Globus pallidus (tissue), 1 donor: ENCODE measurements at places on chromosomes 6 and 20.
A peak's percentile ranks its signal among the peaks of the same experiment; 100 is the strongest.

DNA sequence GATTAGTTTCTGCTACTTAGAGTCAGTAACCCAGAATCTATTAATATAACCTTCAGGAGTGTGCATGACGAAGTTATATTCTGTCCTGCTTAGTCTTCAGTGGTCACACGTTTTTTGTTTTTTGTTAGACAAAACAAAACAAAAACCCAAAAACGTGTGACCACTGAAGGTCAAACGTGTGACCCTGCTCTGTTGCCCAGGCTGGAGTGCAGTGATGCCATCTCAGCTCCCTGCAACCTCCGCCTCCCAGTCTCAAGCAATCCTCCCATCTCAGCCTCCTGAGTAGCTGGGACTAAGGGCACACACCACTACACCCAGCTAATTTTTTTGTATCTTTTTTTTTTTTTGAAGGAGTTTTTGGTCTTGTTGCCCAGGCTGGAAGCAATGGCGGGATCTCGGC lies 142.4 kb downstream of the BCAS1 start:
- DNase-seq = no peak

DNA sequence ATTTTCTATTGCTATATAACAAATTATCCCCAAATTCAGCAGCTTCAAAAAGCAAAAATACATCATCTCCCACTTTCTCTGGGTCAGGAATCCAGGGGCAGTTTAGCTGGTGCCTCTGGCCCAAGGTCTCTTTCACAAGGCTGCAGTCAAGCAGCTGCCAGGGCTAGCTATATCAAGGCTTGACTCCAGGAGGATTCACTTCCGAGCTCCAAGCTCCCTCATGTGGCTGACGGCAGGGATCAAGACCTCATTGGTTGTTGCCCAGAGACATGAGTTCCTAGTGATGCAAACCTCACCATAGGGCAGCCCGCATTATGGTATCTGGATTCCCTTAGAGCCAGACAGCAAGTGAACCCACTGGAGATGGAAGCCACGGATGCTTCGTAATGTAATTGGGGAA lies 1.3 kb upstream of the VNN1 start:
- peak; percentile 75 for DNase-seq

DNA sequence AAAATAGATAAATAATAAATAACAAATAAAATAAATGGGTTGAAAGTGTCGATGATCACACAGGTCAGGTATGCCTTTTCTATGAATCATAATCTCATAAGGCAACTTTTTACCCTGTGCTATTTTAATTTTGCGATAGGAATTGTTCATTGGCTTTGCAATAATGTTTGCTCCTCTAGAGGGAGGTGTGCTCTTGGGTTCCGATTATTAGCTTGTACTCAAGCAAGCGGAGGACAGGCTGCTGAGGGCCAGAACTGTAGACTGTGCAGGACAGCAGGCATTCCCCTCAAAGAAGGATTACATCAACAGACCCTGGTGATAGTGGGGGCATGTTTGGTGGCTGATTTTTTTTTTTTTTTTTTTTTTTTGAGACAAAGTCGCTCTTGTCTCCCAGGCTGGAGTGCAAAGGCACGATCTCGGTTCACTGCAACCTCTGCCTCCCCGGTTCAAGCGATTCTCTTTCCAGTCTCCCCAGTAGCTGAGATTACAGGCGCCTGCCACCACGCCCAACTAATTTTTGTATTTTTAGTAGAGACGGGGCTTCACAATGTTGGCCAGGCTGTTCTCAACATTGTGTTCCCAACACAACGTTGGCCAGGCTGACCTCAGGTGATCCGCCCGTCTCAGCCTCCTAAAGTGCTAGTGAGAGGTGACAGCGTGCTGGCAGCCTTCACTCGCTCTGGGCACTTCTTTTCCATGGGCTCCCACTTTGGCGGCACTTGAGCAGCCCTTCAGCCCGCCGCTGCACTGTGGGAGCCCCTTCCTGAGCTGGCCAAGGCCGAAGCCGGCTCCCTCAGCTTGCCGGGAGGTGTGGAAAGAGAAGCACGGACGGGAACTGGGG lies 35.6 kb downstream of the RIOK1 start:
- DNase-seq = no peak

DNA sequence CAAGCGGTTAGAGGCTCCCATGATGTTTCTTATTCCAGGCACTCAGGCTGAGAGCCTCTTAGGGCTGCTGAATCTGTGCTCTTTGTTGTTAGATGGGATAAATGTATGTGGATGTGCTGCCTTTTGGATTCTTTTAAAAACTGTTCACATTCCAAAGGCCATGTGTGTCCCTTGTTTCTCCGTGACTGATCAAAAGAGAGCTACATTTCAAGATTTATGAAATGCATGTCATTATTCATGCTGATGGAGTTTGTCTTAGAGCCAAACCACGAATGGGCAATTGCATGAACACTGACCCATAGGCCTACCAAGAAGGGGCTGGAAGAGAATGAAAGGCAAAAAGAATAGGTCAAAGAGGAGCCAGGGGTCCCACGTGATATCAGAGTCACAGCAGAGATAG lies 104.9 kb upstream of the TSHZ2 start:
- DNase-seq = no peak

DNA sequence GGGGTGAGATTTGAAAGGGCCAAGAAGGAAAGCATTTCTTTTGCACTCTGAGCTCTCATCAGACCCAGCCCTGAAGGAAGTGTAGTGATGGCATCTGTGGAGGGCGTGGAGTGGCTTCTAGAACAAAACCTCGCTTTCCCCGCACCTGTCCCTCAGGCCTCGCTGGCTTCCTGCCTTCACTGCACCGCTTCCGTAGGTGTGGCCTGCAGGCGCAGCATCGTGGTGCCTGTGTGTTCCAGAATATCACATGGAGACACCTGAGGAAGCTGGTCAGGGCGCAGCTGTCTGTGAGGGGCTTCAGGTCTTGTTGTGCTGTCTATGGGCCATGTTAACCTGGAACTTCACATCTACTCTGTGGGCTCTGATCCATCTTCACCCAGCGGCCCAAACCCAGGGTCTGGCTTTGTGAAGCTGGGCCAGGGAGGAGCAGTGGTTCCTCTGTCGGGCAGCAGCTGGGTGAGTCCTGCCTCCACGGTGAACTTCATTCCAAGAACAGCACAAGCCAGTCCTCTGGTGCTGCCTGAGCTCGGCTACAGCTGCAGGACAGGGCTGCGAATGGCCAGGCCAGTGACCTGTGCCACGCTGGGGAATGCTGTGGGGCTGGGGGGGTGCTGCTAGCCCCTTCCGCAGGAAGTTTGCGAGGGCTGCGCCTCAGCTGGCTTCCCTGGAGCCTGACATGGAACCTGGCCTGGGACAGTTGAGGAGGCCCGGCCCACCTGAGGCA lies 40.9 kb downstream of the DSTN start:
- DNase-seq = no peak

DNA sequence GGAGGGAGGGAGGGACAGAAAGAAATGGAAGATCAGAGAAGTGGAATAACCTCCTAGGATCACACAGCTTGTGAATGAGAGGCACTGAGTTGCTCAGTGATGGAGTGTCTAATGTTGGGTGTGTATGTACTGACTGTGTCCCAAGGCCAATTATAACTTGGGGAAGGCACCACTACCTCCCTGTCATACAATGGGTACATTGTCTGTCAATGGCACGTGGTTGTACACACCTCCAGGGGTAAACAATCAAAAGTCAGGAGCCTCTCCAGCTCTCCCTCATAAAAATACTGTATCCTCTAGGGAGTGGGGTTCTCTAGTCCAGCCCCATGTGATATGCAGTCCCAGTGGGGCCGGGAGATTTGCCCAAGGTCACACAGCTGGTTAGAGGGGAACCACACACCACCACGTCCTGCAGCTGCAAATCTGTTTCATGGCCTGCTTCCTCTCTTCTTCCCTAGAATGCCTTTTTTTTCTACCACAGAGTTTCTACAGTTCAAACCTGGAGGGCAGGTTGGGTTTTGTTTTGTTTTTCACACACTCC lies 112.5 kb downstream of the SNX5 start:
- no peak for DNase-seq

DNA sequence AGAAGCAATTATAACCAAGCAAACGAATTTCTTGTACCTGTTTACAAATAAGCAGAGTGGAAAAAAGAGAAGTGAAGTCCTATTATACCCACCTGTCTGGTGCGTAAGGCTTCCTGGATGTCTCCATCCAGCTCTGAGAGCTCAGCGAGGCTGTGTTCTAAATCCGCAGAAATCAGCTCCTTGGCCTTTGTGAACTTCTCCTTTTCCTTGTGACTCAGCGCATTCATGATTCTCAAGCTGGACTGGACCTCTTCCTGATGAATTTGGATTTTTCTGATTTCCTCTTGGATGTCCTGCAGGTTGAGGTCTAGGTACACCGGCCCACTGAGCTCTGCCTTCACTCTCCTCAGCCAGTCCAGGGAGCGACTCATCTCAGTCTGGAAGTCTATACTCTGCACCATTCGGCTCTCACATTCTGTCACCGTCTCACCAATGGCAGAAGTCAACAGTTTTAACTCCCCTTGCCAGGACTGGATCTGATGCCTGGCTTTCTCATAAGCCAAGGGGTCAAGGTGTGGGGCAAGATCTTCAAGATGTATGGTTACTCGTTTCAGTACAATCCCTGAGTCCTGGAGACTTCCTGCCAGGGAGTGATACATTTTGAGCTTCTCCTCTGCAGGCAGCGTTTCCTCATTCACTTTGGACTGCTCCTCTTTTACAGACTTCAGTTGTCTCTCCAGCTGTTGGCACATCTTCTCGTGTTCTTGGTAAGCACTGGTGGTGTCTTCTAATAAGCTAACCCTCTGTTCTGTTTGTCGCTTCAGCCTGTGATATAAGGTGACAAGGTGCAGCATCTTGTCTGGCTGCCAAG lies 307.3 kb downstream of the SYNE1 start:
- DNase-seq = no peak

DNA sequence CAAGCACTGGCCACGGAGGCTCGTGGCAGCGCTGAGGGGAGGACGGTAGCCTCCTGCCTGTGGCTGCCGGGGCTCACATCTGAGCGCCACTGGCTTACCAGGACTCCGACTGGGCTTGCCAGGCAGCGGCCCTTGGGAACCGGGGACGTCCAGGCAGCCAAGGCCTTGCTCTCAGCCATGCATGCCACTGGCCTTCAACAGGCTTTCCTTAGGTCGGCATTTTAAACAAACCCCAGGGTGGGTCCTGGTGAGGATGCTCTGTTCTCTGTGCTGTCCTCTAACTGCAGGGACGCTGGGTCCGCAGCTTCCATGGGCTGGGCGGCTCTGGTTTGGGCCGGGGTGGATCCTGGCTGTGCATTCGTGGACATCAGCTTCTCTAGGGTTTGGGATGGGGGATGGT lies 59.1 kb upstream of the BHLHE23 start:
- DNase-seq = no peak

DNA sequence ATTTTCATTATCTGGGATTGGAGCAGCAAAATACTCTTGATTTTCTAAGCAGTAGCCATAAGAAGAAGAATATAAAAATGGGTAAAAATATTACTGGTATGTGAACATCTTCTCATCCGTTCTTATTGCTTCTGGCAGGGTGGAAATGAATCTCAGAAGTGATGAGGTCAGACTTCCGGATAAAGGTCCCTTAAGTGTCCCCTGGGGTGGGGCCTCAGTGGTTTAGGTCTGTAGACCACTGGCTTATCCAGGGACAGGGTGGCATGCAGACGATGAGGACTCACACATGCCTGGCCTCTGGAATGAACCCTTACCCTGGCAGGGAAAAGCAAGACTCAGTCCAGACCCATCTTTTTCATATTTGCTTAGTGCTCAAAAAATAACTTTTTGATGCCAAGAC lies 143.3 kb downstream of the UST start:
- DNase-seq = no peak

GRCh38 chr6:155188707-155189496 lies 74.9 kb upstream of the CLDN20 start:
- peak; percentile 7 for DNase-seq

- DNase-seq = no peak
Measured at GRCh38 chr20:41373931-41374920, 7.6 kb upstream of the EMILIN3 start.

DNA sequence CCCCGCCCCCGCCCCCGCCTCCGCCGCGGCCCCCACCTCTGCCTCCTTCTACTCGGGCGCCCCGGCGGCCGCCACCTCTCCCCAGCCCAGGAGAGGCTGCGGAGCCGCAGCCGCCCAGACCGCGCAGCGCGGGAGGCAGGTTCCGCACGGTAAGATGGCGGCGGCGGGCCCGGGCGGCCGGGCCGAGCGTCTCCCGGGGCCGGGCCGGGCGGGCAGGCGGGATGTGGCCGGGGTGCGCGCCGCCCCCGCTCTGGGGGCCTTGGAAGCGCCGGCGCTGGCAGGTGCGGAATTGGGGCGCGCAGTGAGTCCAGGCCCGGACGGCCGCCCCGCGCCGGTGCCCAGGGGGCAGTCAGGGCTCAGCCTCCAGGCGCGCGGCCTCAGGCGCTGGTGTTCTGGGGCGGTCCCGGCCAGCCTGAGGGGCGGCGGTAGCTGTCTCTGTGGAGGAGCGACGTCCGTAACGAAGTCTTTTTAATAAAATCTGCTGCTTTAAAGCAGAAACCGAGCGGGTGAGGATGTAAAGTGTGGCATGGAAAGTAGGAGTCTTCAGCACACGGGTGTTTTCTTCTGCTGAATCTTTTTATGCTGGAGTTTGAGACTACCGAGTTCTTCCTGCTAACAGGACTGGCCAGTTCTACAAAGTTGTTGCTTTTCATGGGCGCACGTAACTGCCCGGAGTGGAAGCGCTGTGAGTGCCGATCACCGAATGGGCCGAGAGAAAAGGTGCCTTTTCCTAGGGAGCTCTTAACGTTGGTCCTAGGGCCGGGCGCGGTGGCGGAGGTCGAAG lies at the start of gene GID8:
TSS of gene GID8 (plus strand) at position 43 of the 784 bp plus-strand sequence. CDS start 3,356 bp downstream, outside the sequence.
- peak; percentile 27 for DNase-seq

DNA sequence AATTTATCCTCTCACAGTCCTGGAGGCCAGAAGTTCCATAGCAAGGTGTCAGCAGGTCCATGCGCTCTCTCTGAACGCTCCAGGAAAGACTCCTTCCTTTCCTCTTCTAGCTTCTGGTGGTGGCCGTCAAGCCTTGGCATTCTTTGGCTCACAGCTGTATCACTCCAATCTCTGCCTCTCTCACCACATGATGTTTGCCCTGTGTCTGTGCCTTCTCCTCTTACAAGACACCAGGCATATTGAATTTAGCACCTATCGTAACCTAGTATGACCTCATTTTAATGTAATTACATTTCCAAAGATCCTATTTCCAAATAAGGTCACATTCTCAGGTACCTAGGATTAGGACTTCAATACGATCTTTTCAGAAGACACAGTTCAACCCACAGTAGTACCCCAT lies 428.5 kb downstream of the CD83 start:
- no peak for DNase-seq

DNA sequence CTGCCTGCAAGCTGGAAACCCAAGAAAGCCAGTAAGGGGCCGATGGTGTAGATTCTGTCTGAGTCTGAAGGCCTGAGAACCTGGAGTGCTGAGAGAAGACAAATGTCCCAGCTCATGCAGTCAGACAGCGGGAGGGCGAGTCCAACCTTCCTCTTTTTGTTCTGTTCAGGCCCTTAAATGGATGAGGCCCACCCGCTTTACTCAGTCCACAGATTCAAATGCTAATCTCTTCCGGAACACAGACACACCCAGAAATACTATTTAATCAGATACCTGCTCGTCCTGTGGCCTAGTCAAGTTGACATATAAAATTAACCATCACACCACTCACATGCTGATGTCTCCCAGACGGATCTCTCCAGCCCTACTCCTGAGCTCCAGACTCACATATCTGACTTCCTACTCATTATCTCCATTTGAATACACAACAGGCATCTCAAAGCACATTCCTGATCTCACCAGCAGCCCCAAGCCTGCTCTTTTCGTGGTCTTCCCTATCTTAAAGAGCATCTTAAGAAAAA lies 26.7 kb upstream of the SRC start:
- no peak for DNase-seq

GRCh38 chr6:6826095-6826901 lies 237.8 kb downstream of the LY86 start:
- DNase-seq = peak; percentile 49
